ENCODE measurements at places on chromosomes 5 and 9.

DNA sequence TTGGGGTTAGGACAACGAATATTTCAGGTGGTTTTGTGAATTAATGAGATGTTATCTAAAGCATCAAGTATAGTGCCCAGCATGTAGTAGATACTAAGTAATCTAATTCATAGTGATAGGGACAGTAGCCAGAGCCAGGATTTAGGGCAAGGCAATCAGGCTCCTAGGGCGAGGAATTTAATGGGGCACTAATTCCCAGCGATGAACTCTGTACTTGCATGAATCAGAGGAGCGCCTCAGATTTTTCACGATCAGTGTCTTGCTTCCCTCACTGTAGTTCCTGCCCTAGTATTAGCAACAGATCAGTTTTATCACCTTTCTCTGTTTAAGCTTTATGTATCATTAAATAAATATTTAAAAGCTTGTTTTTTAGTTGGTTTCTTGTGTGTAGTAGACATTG, 3.1 kb downstream of the AGGF1 start:
- no peak for DNase-seq

DNA sequence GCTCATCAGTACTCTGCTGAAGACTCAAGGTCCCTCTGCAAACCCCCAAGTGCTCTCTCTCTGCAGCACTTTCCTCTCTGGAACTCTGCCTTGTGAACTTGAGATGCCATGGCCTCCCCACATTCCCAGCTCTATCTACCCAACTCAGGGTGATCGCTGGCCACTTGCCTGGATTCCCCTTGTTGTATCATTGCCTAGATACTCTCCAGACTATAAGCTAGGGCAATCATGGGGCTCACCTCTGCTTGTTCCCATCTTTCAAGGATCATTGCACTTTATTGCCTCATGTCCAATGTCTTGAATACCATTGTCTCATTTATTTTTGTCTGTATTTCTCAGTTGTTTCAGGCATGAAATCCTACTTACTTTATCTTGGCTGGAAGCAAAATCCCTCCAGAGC, 144.1 kb downstream of the PLPPR1 start:
- DNase-seq, result no peak

GRCh38 chr5:17330386-17330785, 113.0 kb downstream of the BASP1 start:
- no peak for DNase-seq

- no peak for DNase-seq
Measured at GRCh38 chr5:91867799-91868198, 484.7 kb upstream of the ARRDC3 start.

GRCh38 chr9:36064448-36065037, 27.8 kb downstream of the RECK start:
- DNase-seq, result no peak

DNA sequence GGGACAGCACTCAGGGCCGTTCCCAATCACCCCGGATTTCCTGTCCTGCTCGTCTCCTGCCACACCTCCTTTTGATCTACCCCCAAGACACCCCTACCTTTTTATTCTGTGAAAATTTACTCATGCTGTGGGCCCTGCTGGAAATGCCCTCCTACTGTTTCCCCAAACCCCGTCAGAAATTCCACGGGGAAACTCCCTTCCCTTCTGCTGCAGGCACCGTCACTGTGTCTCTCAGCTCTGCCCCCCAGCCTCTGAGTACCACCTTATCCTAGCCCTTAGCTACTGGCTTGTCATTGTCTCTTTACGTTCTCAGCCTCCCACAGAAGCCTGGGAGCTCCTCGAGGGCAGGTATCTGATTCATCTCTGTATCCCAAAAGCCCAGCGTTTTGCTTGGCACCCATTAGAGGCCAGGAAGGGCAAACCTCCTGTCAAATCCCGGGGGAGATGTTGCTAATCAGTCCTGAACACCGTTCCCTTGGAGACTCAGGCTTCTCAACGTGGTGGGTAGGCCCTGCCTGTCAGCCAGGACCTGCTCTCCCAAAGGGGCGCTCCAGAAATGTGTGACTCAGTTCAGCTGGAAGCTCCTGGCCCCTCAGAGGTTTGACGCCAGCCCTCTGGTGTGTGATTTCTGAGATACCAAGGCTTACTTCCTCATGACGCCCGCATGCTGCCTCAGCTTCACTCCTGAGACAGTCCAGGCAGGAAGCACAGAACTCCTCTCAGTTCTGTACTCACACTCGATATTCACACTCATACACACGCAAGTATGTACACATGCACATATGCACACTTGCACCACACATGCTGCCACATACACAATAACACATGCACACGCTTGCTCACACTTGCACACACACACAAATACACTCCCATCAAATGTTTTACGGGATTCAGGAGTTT, 50.7 kb upstream of the GRHPR start:
- no peak for DNase-seq

Data from stimulated activated CD8-positive, alpha-beta memory T cell treated with anti-CD3 and anti-CD28 coated beads, Interleukin-2, amount 100 ng/mL, for 1 hour (primary cell).